AG08396 (cell line): ENCODE measurements at places on chromosomes 5 and 9.

DNA sequence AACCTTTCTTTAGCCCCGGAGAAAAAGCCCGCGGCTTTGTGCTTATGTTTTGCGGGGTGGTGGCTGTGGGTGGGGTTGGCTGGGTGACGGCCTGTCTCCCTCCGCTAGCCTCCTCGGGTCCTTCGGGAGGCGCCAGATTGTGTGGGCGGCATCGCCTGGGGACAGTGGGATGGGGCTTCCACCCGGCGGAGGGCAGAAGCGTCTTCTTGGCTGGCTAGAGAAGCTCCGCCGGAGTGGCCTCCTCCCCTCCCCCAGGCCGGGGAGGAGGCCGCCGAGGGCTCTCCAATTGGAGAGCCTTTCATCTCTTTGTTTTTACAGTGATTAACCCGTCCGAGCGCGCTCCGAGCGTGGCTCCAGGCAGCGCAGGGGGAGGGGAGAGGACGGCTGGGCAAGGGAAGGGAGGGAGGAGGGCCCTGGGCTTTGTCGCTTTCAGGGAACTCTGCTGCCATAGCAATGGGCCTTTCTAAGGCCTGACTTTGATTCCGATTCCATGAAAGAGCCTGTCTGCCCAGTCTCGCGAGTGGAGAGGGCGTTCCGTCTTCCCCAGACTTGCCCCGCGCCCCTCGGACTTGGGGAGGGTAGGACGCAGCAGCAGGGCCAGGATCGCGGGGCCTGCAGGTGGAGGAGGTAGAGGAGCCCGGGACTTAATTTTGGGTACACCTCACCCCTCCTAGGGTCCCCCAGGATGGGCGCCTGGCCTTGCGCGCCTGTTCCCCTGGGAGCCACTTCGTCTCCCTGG lies 36.7 kb upstream of the TIFAB start:
- peak; percentile 93 for DNase-seq

GRCh38 chr9:109739760-109740159 lies 40.2 kb upstream of the PALM2AKAP2 start:
- DNase-seq: no peak

DNA sequence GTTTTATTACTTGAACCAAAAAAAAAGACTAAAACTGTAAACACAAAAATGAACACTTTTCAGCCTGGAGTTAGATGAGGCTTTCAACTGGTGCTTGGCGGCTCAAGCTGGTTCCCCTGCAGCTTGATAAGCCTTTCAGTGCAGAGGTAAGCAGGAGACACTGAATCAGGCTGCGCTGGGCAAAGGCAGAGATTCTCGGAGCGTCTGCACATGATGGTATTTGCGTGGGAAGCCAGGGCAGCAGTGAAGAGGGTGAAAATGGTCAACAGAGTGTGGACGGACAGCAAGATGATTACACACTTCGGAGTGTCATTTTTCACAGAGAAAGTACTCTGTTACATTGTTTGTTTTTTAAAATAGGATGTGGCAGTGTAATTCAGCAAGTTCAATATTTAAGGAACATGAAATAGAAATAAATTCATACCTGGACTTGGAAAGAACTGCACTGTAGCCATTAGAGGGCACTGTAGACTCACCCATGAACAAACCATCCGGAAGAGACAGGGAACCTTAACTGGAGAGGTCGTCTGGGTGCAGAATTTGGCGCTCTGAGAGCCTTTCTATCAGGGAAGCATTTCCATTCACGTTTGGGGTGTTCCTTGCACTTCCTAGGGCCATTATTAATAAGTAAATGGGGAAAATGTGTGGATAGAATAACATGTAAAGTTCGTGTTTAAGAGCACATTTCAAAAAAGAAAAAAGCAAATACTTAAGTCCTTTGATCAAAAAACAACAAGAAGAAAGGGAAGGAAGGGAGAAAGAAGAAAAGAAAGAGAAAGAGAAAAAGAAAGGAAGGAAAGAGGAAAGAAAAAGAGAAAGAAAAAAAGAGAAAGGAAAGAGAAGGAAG lies 69.8 kb downstream of the ICE1 start:
- DNase-seq: peak; percentile 65

GRCh38 chr5:91207248-91207647 lies 175.9 kb downstream of the ARRDC3 start:
- no peak for DNase-seq

DNA sequence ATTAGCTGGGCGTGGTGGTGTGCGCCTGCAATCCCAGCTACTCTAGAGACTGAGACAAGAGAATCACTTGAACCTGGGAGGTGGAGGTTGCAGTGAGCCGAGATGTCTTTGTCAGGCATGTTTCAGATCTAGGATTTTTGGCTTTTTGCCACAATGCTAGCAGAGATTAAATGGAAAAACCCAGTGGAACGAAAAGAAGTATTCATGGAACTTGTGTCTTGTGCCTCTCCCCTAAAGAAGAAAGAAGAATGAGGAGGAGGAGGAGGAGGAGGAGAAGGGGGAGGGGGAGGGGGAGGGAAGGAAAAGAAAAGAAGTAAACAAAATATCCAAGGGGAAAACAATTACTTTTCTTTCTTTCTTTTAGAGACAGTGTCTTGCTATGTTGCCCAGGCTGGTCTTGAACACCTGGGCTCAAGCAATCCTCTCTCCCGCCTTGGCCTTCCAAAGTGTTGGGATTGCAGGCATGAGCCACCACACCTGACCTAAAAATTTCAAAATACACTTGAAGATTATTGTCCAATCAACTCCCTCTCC lies 106.0 kb downstream of the ARRDC3 start:
- no peak for DNase-seq

DNA sequence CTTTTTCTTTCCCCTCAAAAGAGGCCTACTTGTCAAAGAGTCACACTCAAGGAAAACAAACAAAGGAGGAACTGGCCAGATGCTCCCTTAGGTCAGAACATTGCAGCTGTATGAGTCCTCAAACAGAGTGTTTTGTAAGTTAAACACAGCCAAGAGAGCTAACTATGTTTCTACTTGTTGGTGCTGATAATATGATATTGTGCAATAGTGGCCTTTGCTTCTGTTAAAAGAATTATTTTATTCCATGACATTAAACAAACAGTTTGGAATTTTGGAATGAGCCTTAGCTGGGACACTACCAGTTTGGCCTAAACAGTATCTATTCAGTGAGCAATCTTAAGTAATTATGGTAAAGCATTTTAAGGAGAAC lies 56.0 kb upstream of the TPD52L3 start:
- DNase-seq: peak; percentile 70

GRCh38 chr9:2599896-2600295 lies 21.7 kb upstream of the VLDLR start:
- DNase-seq: no peak

GRCh38 chr5:173093606-173094005 lies 37.5 kb downstream of the CREBRF start:
- no peak for DNase-seq

DNA sequence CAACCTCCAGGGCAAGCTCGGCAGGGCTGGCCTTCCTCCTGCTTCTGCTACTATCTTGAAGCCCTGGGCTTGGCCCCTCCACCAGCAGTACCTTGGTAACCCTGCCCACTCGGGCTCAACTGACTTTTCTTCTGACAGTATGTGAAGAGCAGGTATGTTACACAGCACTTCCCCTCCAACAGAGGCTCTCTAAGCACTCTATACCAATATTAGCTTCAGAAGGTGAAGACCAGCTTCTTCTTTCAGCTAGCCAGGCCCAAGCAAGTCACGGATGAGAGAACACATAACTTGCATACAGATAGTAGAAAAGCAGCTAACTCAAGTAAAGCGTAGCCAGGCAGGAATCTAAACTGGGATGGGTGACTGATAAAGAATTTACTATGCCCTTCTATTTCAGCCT lies 64.3 kb downstream of the FEM1C start:
- DNase-seq: no peak

- DNase-seq: no peak
Observed at GRCh38 chr5:103941596-103941995, 379.0 kb upstream of the NUDT12 start.

GRCh38 chr9:81684635-81685034 lies 4.7 kb downstream of the TLE1 start:
- DNase-seq: no peak

DNA sequence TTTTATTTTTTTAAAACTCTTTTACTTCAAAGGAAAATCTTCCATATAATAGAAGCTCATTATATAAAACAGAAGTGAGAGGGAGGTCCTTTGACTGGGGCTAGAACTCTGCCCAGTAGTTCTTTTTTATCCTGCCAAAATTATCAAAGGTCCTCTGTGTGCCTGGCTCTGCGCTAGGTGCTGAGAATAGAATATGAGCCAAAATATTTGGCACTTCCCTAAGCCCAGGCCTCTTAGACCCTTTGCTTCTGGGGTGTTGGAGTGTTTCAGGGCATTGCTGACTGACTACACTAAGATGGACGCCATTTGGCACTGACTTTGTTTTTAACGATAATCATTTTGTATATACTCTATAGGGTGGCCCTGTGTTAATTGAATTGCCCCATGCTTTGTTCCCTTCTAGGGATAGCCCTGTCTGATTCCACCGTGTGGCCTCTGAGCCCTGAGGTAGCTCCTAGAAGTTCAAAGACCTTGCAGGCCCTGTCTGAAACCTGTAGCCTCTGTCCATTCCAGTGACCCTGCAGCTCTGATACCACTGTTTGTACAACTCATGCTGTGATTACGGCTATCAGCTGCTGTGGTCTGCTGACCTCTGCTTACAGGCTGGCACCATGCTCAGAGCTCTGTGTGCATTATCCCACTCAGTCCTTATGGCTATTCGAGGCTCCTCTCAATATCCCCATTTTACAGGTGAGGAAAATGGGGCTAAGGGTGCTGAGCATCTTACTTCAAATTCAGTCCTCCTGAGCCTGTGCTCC lies 84.3 kb upstream of the SHB start:
- no peak for DNase-seq

- no peak for DNase-seq
Observed at GRCh38 chr5:3201941-3202340, 393.7 kb upstream of the IRX1 start.

GRCh38 chr5:159971514-159971913 lies 37.4 kb upstream of the TTC1 start:
- no peak for DNase-seq

GRCh38 chr5:127192836-127193338 lies 97.7 kb upstream of the MEGF10 start:
- DNase-seq: no peak

GRCh38 chr5:149094996-149095395 lies 32.1 kb upstream of the SH3TC2 start:
- DNase-seq: no peak

DNA sequence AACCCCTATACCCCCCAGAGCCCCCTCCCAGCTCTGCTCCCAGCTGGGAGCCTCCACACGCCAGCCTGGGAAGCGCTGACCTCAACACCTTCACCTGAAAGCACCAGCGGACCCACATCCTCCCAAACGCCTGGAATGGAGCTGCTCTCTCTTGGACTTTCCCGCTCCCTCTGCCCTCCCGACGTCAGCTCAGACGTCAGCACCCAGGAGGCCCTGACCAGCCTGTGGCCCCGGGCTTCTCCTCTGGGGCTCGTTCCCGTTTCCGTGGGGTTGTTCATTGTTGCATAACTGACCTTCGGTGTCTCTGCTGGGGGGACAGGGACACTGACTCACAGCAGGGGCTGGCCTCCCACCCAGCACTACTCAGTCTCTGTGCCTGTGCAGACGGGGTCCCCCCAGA lies 35.0 kb upstream of the SLC6A3 start:
- no peak for DNase-seq

DNA sequence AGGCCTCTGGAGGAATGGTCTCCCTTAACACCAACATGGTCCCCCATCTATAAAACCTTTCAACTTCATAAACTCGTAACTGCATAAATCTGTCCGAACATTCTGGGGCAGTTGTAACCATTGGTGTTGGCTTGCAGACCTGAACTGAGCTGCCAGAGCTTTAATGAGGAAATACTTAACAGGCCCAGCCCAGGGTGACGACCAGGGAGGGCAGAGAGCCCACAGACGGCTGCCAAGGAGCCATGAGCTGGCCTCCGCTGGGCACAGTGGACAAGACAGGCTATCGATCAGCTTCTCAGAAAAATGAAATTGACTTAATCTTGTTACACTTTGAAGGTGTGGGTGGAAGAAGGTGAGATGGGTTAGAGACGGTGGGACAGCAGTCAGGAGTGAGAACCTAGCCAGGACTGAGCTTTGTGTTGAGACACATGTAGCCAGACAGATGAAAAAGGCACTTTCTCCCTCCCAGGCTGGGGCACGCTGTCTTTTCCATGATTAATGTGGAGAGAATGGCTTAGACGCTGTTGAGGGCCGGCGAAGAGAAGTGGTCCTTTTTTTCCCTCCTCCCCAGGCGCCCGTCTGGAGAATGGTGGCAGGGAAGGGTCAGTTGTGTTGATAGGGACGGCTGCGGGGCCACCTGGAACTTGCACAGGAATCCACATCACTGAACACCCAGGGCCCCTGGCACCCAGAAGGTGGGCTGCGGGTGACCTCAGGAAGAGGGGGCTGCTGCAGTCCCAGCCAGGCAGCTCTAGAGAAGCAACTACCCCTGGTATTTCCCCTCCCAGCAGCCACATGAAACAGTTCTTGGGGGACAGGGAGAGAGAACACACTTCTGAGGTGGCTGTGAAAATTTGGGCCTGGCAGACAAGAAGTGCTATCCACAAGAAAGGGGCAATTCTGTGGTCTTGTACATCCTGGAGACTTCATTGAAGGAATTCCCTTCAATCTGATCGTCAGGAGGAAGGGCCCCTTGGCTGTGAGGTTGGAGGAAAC lies 27.3 kb upstream of the TCOF1 start:
- DNase-seq: no peak

- no peak for DNase-seq
Observed at GRCh38 chr5:65137631-65138030, 344.1 kb downstream of the ADAMTS6 start.

DNA sequence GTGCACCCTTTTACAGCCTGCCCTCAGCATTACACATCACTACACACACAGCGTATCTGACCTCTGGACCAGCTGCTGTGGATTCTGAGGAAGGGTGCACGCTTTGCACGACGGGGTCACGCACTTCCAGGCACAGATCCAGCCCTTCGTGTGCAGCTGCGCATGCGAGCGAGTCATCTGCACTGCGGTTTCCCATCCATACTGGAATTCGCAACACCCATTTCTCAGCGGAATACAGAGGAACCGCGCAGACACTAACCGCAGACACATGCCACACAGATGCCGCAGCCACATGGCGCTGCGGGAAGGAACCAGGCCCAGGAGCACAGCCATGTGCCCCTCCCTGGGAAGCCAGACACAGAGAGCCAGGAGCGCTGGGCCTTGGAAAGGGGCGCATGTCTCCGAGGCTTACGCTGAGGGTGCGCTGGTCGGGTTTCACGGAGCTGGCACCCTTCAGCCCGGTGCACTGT lies 43.5 kb downstream of the PNPLA7 start:
- DNase-seq: no peak

GRCh38 chr5:116525674-116526073 lies 48.9 kb downstream of the SEMA6A start:
- no peak for DNase-seq

- no peak for DNase-seq
Observed at GRCh38 chr5:88093765-88094164, 174.9 kb downstream of the TMEM161B start.

DNA sequence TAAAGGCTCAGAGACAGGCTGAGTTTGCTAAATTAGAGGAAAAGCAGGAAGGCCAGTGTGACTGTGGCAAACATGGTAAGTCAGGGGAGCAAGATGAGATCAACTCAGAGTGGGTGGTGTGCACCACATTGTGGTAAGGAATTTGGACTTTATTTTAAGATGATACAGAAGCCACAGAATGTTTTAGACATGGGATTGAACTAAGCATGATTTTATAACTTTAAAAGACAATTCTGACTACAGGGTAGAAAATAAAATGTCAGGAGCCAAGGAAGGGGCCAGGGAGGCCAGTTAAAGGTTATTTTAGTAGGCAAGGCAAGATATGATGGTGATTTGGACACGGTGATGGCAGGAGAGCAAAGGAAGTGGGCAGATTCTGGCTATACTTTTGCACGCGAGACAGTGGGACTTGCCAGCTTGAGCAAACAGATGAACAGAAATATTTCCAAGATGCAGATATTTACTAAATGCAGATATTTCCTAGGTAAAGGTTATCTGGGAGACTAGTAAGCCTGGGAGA lies 53.9 kb downstream of the TSSK1B start:
- DNase-seq: no peak
